ENCODE measurements at places on chromosomes 5 and 9.

GRCh38 chr5:73338256-73339050, 110.1 kb downstream of the FOXD1 start:
- peak; percentile 61 for ATAC-seq

DNA sequence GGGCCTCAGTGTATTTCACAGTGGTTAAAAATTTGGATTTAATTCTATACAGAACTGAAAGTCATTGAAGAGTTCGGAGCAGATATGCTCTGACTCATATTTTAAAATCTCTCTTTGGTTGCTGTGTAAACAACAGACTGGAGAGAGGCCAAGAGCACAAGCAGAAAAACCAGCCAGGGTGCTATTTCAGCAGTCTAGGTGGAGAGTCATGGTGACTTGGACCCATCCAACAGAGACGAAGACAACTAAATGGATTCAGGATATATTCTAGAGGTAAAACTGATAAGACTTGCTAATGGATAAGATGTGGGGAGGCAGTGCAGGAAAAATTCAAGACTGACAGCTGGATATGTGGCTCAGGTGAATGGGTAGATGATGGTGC, 168.9 kb downstream of the MAPKAP1 start:
- ATAC-seq = peak; percentile 34

DNA sequence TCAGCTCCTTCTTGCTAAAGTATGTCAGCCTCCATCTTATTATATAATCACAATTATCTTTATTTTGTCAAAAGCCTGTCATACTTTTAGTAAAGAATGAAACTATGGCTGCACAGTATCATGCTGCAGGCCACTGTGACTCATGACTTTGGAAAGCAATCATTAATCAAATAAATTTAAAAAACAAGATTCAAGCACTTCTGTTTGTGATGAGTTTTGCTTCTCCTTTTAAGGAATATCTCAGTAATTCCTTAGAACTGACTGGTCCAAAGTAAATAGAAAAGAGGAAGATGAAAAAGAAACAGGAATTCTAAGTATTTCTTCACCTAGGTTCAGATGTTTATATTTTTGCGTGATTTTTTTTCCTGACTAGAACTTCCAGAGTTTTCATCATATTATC, 83.1 kb downstream of the EDIL3 start:
- ATAC-seq = no peak

DNA sequence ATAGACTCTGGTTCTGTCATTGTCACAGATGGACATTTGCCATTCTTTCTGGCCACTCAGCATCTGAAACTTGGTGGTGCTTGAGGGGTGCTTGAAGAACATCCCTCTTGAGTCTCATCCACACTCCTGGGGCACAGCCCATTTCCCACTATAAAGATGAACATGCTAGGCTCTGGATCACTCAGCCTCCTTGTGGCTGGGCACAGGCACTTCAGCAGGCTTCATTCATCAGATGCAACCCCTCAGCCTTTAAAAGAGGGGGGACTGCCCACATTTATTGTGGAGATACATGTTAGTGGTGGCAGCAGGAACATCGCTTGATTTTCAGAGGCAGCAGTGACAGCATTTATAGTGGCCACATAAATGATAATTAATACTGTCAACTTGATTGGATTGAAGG, 124.7 kb upstream of the NIPBL start:
- ATAC-seq = no peak

DNA sequence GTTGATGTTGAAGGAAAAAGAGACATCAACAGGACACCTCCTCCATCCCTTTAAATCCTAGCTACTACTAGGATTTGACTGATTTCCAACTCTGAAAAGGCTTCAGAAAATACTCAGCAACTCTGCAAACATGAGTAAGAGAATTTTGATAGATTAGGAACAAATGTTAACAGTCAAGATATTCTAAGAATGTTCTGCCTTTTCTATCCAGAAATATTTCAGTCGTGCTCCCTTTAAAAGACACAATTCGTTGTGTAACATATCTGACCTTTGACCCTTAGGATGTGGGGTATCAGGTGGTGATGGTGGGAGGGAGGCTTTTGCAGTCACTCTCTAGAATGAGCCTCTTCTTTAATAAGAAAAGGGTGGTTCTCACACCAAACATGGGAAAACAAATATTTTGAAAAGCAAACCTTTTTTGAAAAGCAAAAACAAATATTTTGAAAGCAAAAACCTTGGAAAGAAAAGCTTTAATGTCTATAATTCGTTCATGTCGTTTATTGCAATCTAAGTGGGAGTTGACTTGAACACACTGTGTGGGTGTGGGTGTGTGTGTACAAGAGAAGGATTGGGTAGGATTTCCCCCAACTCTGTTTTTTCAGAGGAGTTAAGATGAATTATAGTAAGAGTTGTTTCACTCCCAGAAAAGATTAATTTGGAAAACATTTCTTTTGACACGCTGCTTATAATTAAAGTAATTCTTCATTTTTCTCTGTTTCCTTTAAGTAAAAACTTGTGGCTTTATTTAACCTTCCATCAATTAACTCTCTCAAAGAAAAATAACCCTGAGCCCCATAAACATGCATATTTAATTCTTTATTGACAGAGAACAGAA, 152.8 kb downstream of the TMEM167A start:
- no peak for ATAC-seq

- no peak for ATAC-seq
Measured at GRCh38 chr5:19739671-19740070, 248.3 kb downstream of the CDH18 start.

- ATAC-seq = no peak
Measured at GRCh38 chr9:74949859-74950855, 2.6 kb downstream of the C9orf40 start.

GRCh38 chr9:128568470-128569078, 16.2 kb downstream of the SPTAN1 start:
- ATAC-seq = no peak

DNA sequence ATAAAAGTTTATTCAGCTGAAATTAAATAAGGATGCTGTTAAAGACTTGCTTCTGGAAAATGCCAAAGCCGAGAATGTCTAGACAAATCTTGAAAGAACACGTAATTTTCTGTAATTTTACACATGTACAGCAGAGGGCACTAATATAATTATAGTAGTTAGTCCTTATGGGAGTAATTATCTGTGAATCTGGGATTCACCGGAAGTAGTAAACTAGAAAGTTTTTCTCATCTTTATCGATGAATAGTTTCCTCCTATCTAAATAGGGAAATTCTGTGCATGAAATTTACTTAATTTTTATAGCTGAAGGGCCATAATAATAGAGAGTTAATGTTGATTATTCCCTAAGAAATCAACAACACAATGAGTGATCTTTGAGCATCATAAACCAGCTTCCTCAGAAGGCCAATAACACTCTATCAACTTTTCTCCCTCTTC, 18.4 kb upstream of the CNTLN start:
- no peak for ATAC-seq

Measured in gastroesophageal sphincter (tissue), 4 donors.